ENCODE measurements at places on chromosomes 7 and 10.

DNA sequence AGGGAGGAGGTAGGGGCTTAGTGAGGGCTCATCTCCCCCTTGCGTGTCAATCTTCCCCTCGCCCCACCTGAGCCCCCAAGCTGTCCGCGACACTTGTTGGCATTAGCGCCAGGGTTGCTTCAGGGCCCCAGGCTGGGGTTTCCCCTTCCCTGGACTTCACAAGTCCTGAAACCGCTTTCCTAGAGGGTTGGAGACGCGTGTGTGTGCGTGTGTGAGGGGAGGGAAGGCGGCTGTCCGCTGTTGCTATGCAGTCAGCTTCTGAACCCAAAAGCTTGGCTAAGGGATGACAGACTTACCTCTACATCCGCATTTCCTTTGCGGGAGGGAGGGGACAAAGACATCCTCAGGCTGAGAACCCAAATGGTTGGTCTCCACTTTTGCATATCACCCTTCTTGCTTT, 803 bp downstream of the GOLGA7B start:
- DNase-seq, result no peak

GRCh38 chr7:8149222-8149621, 112.7 kb downstream of the ICA1 start:
- DNase-seq, result no peak

GRCh38 chr7:81273601-81274397, 354.9 kb upstream of the SEMA3C start:
- DNase-seq, result no peak

GRCh38 chr7:44292876-44293560, 32.4 kb downstream of the CAMK2B start:
- no peak for DNase-seq

Measured in heart right ventricle (tissue), 16 donors.